ENCODE measurements at places on chromosomes 1 and 21.

DNA sequence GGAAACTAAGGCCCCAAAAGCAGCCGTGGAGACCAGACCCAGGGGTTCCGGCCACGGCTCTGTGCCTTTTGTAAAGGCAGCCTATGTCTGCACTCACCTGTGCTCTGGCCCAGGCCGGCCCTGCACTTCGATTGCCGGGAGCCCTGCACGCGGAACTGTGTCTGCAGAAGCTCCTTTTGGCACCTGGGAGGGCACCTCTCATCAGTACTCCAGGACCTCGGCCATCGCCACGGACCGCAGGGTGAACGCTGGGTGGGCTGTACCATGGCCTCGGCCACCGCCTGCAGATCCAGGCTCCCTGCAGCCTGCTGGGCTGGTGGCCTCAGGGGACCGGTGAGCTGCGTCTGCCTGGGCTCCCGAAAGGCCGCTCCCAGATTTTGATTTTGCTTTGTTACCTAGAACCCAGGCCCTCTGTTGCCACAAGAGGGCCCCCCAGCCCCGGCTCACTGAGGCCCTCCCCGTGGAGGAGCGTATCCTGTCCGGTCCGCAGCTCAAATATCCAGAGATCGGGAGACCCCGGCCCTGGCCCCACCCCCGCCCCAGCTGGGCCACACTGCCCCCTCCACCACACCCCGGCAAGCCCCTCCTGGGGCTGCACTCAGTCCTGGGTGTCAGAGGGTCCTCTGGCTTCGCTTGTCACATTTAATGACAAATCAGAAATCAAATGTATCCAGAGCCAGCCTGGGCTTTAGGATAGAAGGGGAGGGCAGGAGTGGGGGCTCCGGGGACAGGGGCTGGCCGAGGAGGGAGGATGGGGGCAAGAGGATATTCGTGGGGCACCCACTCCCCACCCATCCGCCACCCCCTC is 60.2 kb upstream of the PDE9A start:
- peak; percentile 93 for DNase-seq

- no peak for DNase-seq
These were observed 54.2 kb upstream of the PRKACB start for GRCh38 chr1:84089867-84090266.

DNA sequence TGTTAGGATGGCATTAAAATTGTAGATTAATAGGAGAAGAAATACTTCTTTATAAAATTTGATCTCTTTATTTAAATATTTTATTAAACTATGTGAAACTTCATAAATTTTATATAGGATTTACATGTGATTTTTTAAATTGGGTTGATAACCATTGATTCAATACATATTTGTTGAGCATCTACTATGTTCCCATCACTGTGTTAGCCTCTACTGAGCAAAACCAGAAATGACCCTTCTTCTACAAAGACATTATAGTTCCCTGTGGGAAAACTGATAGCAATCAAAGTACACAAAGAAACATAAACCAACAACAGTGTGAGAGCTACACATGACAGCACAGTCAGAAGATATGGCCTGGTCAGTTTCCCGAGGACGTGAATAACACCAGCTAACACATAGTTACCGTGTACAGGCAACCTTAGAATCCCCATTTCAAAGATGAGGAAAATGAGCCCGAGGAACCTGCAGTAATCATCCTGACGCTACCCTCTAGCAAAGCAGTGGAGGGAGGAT is 12.2 kb downstream of the TTC13 start:
- DNase-seq: no peak

GRCh38 chr21:37407719-37408420 is 41.3 kb downstream of the DYRK1A start:
- DNase-seq: no peak

DNA sequence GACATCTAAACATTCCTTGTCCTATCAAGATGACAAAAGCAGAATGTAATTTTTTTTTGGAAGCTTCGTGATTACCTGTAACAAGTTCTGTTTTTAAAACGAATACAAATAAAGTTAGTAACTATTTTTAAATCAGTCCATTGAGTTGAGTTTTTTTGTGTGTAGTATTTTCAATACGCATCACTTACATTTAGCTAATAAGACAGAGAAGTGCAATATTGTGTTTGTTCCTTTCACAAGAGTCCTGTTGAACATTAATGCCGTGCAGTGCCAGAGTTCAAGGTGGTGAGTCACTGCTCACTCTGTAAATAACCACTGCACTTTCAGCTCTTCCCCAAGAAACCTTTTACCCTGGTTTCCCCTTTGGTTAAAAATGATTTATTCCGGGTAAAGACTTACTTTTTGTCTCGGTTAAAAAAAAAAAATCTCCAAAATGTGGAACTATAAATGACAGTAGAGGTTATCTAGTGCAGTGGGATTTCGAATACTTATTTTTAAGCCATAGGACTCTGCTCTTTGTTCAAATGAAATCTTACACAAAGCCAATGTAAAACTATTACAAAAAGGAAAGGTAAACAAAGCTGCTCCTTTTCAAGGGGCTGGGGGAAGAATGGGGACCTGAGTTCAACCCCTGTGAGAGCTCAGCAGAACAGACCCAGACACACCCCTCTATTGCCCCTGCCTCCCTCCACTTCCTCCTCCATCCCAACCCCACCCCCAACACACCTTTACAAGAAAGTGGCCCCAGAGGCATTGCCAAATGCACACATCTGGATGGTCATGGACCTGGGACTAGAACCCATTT is 14.8 kb upstream of the NCMAP start:
- DNase-seq: peak; percentile 67

GRCh38 chr1:172069534-172069933 is 228.2 kb downstream of the DNM3 start:
- DNase-seq: peak; percentile 31

Data from AG20443 (cell line).